ENCODE measurements at places on chromosomes 1 and 21.

GRCh38 chr1:21503706-21504377 is 5.4 kb upstream of the ALPL start:
- DNase-seq: no peak

DNA sequence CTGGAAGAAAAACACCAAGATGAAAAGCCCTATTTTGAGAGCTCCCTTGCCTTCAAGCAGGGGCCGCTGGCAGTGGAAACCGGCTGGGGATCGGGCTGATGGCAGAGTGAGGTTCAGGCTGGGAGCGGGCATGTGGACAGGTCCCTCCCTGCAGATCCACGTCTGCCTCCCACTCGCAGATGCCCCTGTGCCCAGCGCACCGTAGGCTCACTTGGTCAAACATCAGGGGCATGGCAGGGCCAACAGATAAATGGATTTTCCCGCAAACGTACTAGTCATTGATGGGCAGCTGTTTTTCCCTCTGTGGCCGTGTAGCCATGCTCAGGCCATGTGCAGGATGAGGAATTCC is 6.6 kb upstream of the C1orf174 start:
- no peak for DNase-seq

DNA sequence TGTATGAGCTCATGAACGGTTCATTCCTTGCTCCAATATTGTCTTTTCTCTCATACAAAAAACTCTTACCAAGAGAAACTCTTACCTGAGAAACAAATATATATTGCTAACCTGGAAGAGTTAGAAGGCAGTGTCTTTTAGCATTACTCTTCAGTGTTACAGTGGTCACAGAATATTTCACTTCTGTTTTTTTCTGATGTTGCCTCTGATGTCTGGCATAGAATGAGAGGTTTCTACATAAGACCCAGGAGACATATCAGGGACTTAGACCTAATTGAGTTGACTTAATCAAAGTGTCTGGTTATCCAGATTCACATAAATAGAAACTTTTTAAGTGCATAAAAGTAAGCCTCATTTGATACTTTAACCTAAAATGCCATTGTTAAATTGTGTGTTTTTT is 923.8 kb downstream of the TTLL7 start:
- no peak for DNase-seq

GRCh38 chr1:7076572-7076971 is 291.3 kb downstream of the CAMTA1 start:
- no peak for DNase-seq

GRCh38 chr1:31218705-31219104 is 21.0 kb downstream of the NKAIN1 start:
- DNase-seq: no peak

- no peak for DNase-seq
Observed at GRCh38 chr1:203517426-203518110, 23.6 kb downstream of the OPTC start.

DNA sequence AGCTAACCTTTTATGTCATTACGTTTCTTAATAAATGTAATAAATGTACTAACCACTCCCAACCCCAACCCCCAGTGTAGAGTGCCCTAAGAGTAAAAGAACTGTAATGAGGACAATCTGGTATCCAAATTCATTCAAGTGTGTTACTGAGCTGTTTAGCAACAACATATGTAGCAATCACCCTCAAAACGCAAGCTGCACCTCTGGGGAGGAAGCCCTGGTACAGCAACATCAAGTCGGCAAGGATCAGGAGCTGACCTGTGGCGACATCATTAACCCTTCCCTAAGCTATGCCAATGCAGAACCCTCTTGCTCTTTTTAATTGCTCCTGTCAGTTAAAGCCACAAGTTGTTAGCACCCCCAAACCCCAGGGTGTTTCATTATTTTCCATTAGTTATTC is 47.1 kb downstream of the STX6 start:
- no peak for DNase-seq

DNA sequence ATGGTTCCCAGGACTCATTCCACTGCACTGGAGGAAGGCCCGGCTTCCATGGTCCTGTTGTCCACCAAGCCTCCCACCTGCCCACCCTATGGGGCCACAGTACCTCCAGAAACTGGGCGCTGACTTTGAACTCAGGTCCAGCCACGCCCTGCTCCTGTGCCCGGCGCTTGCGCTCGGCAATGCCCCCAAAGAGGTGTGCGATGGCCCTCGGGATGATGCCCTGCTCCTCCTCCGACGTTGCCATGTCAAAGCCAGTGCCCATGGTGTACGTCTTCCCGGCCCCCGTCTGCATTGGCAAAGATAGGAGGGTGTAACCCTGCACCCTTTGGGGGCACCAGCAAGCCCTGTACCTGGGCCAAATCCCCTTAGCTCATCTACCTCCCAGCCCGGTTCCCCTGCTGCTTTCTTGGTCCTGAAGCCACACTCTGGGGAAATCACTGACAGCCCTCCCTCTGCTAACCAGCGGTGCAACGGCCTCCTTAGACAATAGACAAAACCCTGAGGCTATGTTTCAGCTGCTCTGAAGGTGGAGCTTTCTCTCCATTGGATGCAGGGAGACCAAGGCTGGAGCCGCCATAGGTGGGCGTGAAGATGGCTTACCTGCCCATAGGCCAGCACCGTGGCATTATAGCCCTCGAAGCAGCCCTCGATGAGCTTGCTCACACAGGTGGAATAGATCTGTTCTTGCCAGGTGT is 14.7 kb downstream of the KIF21B start:
- DNase-seq: no peak

GRCh38 chr1:70667494-70668170 is 256.6 kb downstream of the CTH start:
- DNase-seq: no peak

- no peak for DNase-seq
Observed at GRCh38 chr1:192756847-192757246, 52.0 kb upstream of the RGS2 start.

GRCh38 chr1:87598429-87598828 is 269.7 kb downstream of the LMO4 start:
- no peak for DNase-seq

GRCh38 chr1:55861676-55862340 is 646.6 kb upstream of the USP24 start:
- no peak for DNase-seq

GRCh38 chr1:89945852-89946476 is 48.9 kb upstream of the ZNF326 start:
- no peak for DNase-seq

GRCh38 chr1:30790850-30791778 is 33.5 kb upstream of the LAPTM5 start:
- no peak for DNase-seq

DNA sequence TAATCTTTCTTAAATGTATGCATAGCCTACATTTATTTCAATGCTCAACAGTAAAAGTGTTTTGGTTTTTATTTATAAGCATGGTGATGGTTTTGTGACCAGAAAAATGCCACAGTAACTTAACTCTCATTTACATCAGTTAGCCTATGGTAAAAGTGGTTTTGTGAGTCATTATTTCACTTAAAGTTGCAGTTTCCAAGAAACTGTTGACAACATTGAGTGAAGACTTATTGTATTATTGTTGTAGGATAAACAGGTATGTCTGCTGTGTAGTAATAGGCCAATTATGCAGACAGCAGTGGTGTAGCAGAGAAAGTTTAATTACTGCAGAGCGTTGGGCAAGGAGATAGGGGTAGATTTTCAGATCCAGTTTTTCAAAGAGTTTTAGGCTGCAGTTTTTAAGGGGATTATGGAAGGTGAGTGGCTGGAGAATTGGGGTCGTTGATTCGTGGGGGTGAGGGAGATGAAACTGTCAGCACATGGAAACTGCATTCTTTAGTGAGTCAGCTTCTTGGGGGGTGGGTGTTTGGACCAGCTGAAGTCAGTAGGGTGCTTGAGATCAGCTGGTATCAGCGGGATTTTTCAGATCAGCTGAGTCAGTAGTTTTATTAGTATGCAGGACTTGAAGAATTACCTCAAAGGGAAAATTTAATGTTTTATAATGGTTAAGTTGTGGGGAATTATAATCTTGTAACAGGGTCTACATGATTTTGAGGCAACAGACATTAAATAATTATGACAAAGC is 168.7 kb upstream of the FMN2 start:
- DNase-seq: no peak

DNA sequence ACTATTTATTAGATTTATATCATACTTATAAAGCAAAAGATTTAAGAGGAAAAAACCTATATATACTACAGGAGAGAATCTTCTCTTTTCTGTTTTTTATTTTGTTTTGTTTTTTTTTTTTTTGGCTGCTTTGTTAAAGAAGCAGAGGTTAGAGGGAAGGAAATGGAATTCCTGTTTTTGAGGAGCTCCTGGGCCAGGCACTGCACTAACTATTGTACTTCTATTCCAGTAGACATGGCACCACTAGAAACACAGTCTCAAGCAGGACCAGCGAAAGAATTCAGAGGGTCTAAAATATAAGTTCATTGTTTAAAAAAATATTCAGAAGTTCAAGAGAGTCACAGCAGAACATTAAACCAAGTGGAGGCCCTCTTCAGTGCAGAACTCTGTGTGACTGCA is 54.7 kb upstream of the CNN3 start:
- no peak for DNase-seq

GRCh38 chr1:113918243-113918642 is 10.9 kb upstream of the HIPK1 start:
- no peak for DNase-seq

- no peak for DNase-seq
Observed at GRCh38 chr21:45963232-45963570, 18.4 kb upstream of the COL6A1 start.

DNA sequence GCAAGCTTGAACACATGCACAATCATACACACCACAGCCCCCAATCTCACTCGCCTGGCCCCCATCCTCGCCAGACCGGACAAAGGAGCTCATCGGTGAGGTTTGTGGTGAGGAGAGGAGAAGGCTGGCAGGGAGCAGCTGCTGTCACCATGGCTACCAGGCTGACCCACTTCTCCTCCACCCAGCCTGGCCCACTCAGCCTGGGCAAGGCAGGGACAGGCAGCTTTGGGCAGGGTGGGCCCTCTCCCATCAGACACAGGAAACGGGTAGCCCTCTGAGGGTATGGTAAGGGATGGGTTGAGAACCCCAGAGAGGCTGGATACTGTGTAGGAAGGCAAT is 15.9 kb downstream of the RIMS3 start:
- no peak for DNase-seq

GRCh38 chr1:112906150-112906698 is 49.8 kb downstream of the SLC16A1 start:
- no peak for DNase-seq

DNA sequence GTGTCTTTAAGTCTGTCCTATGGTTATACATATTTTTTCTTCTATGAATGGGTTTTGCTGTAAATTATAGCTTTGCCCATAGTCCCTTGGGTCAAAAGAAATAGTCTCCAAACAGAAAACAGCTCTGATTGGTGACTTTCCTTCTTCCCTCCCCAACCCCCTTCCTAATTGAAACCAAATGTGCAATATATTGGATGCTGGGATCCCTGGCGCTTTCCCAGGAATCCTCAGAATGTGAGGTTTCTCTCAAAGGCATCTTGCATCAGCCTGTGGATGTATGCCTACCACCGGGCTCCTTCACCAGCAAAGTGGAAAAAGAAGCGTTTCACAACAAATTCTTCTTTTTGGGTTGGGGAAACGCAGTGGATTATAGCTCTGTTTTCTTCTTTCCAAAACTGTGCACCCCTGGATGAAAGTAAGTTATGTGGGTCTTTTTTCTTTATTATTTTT is at the start of gene DDR2:
DDR2 (plus strand) TSS at position 248 of the 450 bp plus-strand sequence. CDS start 86,600 bp downstream, outside the sequence.
- DNase-seq: no peak

- DNase-seq: no peak
Observed at GRCh38 chr1:157488156-157488555, 64.2 kb downstream of the FCRL5 start.

DNA sequence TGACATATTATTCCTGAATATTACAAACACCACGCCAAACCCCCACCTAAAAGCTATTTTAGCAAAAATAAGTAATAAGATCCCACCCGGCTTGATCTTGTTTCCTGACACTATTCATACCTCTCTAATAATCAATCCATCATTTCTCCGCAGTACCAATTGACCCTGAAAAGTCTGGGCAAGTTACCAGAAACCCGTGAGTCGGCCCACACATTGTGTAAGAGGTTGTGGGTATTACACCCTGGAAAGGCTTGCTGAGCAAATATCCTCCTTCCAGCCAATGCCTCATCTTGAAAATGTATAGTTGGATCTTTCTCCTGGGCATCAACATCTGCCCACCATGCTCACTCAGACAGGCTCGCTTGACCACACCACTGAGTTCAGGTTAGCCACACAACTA is 451.0 kb downstream of the TTLL7 start:
- no peak for DNase-seq

GRCh38 chr1:116458695-116459094 is 85.7 kb downstream of the ATP1A1 start:
- DNase-seq: no peak

- no peak for DNase-seq
Observed at GRCh38 chr1:226798427-226799411, 59.6 kb upstream of the ITPKB start.

DNA sequence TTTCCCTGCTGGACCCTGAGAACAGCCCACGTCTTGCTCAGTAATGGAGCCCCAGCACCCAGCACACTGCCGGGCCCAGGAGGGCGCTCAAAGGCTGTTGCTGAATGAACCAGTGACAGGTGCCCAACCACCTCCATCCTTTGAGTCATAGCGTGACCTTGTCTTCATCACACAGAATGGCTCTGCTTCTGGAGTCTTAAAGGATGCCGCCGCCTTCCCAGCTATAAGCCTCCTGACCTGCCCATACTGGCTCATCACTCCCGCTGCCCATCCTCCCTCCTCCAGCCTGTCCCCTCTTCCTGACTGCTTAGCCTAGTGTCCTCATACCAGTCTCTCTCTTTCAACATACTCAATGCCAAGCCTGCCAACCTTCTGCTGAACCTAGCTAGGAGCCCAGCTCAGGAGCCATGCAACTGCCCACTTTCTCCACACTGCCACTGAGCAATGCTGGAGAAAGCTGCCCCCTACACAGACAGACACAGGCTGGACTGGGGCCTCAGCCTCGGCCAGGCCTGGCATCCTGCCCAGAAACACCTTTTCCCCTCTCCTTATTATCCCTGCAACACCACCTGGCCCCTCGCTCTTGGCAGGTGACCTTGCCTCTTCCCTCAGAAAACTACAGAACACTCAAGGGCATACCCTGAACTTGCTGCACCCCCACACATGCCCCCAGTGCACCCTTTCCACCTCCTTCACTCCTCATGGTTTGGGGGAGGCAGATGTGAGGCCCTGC is 14.1 kb downstream of the TTC39A start:
- DNase-seq: no peak

Measured in SW 1271 (cell line).